Anterior cingulate cortex (tissue), 58 donors: ENCODE measurements at places on chromosomes 2 and 18.

GRCh38 chr2:11651856-11652548, 18.0 kb downstream of the NTSR2 start:
- no peak for DNase-seq

DNA sequence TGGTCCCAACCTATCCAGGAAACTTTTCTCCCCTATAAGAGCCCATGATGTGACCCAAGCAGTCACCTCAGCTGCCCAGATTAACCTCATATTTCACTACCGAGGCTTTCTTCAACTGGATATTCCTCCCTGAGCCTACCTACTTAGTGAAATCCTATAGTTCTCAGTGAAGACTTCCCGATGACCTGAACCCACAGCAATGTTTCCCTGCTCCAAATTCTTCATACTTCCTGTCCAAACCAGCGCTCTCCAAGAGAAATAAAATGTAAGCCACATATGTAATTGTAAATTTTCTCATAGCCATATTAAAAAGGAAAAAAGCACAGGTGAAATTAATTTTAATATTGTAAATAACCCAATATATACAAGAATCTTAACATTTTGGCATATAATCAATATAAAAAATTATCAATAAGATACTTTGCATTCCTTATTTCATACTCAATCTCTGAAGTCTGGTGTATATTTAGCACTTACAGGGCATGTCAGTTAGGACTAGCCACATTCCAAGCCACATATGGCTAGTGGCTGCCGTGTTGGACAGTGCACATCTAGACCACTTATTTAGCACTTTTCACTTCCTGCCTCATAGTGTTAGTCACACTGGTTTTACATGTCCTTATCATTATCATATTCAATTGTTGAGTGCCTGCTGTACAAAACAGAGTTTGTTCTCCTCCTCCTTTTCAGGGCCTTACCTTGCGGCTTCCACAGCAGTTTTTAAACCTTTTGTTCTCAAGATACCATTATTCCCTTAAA, 1.9 kb upstream of the STAT4 start:
- DNase-seq = no peak

DNA sequence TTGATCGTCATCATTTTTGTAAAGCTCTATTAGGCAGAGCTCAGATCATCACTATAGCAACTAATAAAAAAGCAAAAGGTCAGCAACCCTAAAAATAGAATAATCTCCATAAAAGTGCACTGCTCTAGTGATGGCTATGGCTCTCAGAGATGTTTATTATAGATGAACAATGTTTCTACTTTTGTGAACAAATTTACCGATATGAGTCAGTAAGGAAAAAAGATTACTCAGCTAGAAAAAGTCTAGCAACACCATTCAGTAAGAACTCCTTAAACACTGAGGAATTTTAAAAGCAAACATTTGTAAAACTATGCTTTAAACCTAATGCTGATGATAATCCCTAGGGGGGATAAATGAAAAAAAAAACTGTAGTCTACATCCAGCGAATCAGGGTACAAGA, 69.6 kb downstream of the ACVR1C start:
- no peak for DNase-seq

GRCh38 chr2:160353166-160353565, 140.4 kb downstream of the RBMS1 start:
- no peak for DNase-seq

- DNase-seq = no peak
Observed at GRCh38 chr2:134029418-134029817, 224.5 kb upstream of the MGAT5 start.

GRCh38 chr2:7403092-7403775, 486.0 kb downstream of the RNF144A start:
- no peak for DNase-seq

DNA sequence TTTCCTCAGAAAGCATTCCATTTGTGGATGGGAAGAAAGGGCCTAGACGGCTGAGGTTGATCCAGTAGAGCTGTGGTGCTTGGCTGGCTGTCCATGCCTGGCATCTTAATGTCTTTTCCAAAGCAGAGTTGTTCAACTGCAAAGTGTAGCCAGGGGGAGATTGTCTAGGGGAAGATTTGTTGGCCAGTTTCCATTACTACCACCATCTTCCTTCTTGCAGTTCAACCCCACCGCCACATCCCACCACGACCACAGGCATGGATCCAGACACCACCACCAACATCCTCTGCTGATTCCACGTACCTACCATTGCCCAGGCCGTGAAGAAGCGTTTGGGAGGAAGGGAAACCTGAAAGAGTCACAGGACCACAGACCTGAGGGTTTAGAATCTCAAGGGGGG, 50.7 kb upstream of the HAAO start:
- no peak for DNase-seq
